ENCODE measurements at places on chromosomes 11 and 22.

GRCh38 chr11:43576320-43576802 is 104.2 kb upstream of the HSD17B12 start:
- DNase-seq = peak; percentile 21

GRCh38 chr11:120601536-120601935 is 90.0 kb downstream of the GRIK4 start:
- peak; percentile 23 for DNase-seq

DNA sequence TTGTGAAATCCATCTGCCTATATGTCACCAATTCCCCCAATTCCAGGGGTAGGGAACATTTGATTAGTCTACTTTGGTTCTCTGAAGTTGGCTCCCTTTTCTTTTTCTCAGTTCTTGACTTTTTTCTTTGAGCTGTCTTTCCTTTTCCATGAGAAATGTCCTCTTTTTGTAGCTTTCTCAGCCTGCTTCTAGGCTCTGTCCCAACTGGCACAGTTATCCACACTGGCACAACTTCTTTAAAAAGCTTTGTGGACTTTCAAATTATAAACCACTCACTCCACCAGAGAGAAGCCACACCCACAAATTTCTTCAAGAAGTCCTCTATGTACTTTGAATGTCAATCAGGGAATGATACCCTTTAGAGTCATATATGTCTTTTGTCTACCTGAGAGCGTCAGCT is 100.5 kb downstream of the TTC17 start:
- no peak for DNase-seq

GRCh38 chr22:36569999-36570398 is 41.0 kb upstream of the EIF3D start:
- peak; percentile 40 for DNase-seq

GRCh38 chr11:100536979-100537378 is 150.1 kb upstream of the ARHGAP42 start:
- no peak for DNase-seq

- no peak for DNase-seq
Observed at GRCh38 chr11:1120532-1121330, 37.0 kb upstream of the MUC5AC start.

- no peak for DNase-seq
Observed at GRCh38 chr11:829176-829846, 1.6 kb downstream of the CRACR2B start.

- DNase-seq = no peak
Observed at GRCh38 chr11:43872995-43873394, 7.6 kb upstream of the ALKBH3 start.

- no peak for DNase-seq
Observed at GRCh38 chr11:38191101-38191500, 1593.1 kb upstream of the RAG2 start.

GRCh38 chr22:48319321-48320047 is 1508.2 kb downstream of the BRD1 start:
- no peak for DNase-seq

DNA sequence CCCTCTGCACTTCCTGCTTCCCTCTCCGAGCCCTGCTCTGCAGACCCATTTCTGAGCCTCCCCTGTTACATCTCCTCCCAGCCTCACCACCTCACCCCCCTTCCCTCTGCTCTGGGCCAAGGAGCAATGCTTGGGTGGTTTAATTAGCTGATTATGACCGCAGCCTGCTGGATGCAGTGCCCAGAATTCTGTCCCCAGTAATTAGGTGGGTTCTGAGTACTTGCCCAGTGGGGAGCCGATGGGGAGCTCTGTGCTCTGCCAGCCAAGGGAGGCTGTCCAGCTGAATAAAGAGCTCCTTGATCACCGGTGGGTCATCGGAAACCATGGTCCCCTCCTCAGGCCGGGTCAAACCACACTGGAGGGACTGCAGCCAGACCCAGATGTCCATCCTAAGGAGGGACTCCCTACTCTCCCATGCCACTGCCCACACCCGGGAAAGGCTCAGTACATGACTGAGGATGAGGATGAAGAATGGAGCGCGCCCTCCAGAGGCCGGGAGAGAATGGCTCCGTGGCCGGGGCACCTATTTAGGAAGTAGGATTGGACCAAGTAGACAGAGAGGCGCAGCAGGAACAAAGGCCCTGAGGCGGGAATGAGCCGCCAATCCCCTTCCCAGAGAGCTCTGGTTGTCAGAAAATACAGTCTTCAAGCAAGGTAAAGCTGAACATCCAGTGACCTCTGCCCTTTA is 9.1 kb downstream of the ARRB1 start:
- no peak for DNase-seq

- no peak for DNase-seq
Observed at GRCh38 chr11:64620381-64620971, 29.5 kb downstream of the SLC22A12 start.

DNA sequence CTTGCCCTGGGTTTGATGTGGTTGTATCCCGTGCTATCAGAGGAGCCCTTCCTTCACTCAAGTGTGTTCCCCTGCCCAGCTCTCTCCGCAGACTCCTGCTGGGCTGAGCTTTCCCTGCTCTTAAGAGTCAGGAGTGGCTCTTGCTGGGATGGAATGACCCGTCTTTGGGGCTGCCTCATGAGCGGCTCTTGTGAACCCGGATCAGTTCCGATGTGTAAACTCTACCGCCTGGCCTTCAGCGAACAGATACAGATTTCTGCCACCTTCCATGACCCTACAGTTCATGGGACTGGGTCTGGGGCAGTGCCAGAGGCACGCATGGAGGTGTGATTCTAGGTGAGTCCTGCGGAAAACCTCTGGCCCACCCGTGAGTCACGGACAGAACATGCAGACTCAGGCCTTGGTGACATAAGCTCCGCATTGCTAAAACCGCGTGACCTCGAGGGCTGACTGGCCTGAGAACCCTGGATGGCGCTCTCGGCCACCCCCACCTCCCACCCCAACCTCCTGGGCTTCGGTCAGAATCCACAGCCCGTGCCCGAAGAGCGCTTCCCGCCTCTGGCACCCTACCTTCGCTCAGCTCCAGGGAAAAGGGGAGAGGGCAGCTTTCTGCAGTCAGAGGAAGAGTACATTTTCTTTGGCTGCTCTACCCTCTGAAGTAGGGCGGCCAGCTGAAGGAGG is 1.3 kb upstream of the ZBTB16 start:
- DNase-seq = no peak

- DNase-seq = no peak
Observed at GRCh38 chr22:16932577-16932976, 75.4 kb downstream of the GAB4 start.

GRCh38 chr11:8871171-8871775 is 39.7 kb upstream of the AKIP1 start:
- DNase-seq = peak; percentile 98

- DNase-seq = no peak
Observed at GRCh38 chr11:125055107-125055715, 7.9 kb upstream of the SLC37A2 start.

DNA sequence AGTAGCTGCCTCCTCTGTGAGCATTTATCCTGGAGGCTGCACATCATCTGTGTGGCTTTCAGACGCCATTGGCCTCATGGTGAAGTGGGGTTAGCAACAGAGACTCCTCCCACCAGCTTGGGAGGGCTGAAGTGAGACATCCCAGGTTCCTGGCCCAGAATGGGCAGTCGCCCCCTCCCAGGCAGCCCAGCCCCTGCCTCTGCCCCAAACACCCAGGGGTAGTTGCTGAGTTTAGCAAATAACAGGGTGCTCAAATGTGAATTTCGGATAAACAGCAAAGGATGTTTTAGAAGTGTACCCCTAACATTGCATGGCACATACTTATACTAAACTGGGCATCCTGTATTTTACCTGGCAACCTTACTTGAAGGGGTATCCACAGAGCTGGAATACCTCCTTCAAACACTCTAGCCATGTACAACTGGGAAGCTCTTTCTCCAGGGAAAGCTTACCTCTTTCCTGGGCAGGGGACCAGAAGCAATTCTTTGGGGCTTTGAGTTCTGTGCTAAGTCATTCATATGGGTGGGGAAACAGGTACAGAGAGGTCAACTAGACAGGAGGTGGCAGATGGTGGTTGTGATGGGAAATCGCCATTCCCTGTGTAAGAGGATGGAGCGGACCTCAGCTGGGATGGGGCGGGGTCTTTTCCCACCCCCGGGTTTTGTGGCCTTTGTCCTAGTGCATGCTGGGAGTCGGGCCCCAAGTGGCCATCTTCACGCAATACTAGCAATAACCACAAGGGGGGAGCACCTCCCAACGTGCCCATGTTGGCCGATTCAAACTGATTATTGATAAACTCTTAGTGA is 19.3 kb downstream of the MTFP1 start:
- DNase-seq = peak; percentile 51

DNA sequence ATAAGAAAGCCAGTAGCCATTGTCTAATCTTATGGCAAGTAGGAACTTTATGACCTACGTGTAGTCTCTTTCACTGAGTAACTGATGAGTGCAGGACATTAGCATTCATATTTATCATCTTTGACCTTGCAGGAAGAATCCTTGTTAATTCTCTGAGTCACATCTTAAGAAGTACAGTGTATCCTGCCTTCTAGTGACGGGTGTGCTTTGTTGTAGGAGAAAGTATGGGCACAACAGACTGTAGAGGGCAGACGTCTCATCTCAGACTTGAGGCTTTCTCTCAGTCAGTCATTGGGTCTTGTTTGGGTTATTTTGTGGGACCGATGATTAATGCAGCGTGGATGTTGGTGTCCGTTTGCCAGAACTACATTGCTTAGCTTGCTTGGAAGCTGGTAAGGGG is 6.8 kb downstream of the RNF214 start:
- DNase-seq = peak; percentile 93

DNA sequence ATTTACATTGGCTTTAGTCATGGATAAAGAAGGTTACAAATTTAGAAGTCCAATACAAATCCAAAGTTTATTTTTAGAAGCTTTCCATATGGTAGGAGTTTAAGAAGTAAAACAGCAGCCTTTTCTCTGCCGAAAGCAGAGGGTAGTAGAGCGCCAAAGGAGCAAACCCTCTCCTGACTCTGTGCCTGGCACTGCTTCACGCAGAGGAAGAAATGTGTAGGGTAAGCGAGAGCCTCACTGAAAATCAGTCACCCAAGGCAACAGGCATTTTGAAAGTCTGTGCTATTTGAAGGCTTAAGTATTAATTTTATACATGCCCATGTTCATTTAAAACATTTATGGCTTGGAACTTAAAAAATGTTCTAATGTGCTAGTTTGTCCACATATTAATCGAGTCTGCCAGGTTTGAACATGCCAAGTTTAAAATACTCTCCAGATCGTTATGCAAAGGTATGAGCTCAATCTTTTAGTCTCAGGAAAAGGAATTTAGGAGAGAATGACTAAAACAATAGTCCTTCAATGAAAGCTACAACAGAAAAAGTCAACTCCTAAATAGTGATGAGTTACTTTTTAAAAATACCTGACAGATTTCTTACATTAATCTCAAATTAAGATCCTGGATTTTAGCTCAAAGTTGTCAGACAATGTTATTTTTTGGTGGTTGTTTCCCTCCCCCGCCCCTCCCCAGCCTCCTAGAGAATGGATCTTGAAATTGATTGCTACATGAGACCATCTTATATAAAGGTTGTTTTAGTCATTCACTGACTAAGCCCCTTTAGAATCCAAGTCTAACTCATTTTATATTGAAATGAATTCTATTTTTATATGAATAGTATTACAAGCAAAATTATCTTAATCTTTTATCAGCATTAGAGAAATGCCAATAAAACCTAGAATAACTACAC is 38.7 kb downstream of the MRTFA start:
- peak; percentile 41 for DNase-seq

DNA sequence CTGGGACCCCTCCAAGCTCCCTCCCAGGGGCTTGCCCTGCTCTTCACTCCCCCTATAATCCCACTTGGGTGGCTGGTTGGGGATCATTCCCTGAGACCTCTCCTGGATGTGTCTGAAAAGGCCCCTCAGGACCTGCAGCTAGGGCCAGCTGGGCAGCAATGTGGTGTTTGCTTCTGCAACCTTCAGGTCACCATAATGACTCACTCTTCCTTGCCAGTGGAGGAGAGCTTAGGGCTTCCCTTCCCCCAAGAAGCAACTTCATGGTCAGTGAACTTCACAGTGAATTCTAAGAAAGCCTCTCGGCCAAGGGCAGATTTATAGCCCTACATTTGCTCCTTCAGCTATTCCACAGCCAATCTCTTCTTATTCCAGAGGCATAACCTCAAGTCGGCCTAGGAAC is 45.1 kb upstream of the TSPAN18 start:
- no peak for DNase-seq

- DNase-seq = peak; percentile 85
Observed at GRCh38 chr22:47107431-47107830, 345.0 kb downstream of the TBC1D22A start.

DNA sequence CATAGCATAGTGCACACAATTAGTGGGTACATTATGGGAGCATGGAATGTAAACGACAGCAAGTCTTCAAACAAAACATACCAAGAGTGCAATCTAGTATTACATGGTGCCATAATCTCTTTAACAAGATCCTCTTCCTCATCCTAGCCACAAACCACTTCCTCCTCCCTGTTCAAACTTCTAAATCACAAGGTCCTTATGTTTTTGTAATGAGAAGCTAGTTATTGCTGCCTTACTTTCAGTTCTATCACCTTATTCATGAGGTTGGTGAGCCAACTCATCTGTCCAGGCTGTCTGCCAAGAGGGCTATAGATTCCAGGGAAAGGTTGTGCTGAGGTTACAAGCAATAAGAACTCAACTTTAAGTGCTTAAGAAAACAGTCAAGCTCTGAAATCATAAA is 195.4 kb upstream of the ARHGAP20 start:
- peak; percentile 88 for DNase-seq

GRCh38 chr11:44803009-44803408 is 76.2 kb downstream of the TSPAN18 start:
- DNase-seq = no peak

DNA sequence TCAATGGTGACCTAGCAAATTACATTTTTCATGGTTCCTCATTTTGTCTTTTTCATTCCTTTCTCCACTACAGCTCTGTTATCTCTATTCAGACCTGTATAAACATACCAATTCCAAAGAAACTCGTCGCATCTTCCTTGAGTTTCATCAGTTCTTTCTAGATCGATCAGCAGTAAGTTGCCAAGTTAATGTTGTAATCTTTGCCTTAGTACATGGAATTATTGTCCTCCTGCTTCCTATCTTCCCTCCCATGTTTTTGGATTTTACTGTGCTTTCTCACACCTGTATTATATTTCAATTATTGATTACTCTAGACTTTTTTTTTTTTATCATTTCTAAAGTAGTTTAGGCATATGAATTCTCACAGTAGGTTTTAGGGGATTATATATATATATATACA is 69.5 kb upstream of the GRIK4 start:
- DNase-seq = no peak

DNA sequence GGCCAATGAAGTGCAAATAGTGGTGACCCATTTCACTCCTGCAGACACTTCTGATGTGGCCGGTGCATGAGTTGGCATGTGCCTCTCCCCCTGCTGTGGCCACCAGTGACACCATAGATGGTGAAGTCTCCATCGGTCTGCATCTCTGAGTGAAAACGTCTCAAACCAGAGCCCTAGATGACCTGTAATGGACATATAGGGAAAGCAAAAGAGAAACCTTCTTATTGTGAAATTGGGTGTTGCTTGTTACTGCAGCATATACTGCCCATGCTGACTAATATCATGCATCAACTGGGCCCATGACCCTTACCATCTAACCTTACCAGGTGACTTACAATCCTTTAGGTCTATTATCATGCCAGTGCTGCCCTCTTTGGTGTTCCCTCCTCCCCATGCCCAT is 11.7 kb upstream of the VPS37C start:
- no peak for DNase-seq

- DNase-seq = no peak
Observed at GRCh38 chr11:58121096-58121495, 4.2 kb downstream of the OR9I1 start.

- peak; percentile 78 for DNase-seq
Observed at GRCh38 chr11:119709638-119710346, 19.2 kb downstream of the NECTIN1 start.

- no peak for DNase-seq
Observed at GRCh38 chr22:31616315-31616980, 45.6 kb downstream of the PISD start.

All from fibroblast of skin of back (primary cell).